ENCODE measurements at places on chromosomes 7 and 10.

GRCh38 chr10:101867931-101868330 lies 24.3 kb upstream of the KCNIP2 start:
- DNase-seq = no peak

DNA sequence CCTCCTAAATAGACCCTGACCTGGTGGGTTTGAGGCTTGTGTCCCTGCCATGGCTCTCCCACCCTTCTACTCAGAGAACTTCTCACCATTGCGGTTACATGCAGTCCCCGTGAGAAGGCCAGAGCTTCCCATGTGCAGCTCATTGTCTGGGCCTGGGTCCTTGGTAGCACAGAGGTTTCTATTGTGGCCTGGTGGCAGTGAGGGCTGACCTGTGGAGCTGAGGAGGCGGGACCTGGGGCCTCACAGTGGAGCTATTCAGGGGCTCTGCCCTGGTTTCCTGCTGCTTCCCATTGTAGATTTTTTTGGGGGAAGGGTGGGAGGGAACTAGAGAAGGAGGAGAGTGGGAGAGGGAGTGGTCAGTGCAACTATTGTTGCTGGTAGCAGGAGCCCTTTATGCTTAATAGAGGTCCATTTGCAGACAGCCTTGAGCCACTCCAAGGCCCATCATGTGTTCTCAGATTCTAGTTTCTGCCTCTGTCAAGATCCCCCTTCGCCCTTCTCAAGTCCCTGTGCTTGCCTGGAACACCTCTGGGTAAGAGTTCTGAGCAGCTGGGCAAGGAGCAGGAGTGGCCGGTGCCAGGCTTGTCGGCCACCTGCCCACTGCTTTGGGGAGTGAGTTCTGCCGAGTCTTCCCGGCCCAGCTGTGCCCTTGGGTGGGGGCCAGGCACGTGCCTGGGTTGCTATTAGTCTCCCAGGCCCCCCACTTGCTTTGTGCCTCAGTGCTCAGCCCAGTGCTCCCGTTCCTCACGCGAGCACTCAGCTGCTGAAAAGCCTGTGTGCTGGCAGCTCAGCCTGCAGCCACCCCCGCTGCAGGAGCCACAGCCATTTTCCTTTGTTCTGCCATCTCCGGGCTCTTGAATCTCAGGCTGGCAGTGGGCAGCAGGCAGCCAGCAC lies 10.7 kb downstream of the TSPAN14 start:
- peak; percentile 69 for DNase-seq

DNA sequence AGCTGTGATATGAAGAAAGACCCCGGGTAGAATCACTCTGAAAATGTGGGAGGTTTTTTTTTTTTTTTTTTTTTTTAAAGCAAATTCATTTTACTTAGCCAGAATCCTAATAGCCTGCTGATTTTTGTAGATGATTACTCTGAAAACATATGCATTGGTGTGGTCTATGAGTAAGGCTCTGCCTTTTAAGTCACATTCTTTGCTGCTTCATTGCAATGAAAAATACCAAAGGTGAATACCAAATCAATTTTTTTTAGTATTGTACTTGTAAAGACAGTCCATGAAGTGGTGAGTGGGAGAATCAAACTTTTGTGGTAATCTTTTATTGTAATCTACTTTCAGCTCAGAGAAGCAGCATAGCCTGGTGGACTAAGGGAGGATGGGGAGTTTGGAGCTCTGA lies 130.3 kb downstream of the SDK1 start:
- no peak for DNase-seq

- DNase-seq = no peak
Measured at GRCh38 chr10:11227103-11227502, 209.4 kb downstream of the CELF2 start.

DNA sequence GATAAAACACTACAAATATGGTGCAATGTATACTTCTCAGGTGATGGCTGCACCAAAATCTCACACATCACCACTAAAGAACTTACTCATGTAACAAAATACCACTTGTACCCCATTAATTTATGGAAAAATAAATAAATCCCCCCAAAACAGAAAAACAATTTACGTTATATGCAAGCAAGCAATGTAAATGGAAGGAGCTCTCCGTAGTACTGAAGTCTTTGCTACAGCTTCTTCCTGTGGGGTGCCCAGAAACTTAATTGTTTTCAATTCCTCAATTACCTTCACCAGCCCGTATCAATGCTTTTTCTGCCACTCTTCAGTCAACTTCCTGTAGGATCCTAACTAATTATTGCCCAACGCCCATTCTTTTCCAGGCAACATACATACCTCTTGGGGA lies 138.1 kb downstream of the RELN start:
- DNase-seq = no peak

DNA sequence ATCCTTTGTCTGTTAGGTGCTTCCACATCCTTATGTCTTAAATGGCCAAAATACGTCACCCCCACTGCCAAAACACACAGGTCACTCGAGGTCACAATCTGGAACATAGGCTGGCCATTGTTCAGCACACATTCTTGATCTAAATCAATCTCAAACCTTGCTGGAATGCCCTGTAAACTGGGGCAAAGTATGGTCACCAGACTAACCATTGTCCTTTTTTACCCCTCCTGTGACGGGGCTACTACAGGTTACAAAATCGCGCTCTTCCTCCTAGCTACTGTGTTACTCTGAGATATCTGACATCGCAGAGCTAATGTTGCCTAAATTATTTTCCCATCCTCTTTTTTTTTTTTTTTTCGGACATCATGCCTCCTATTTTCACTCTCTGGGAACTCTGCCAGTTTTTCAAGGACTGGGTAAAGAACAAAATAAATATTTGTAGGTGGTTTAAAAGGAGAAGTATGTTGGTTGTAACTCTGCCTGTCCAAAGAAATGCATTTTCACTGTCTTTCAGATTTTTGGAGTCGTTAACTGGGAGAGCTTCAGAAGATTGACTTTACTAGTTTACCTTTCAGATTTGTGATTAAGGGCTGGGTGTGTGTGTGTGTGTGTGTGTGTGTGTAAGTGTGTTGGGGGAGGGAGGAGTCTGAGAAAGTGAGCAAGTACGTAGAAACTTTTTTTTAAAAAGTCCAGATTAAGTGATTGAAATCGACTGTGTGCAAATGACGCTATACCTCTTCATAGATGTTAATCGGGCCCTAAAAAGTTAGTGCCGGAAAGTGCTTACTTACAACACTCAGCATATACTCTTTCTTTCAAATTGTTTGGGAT lies 942 bp upstream of the KIAA1217 start:
- DNase-seq = no peak

GRCh38 chr10:66783316-66783715 lies 142.5 kb upstream of the LRRTM3 start:
- no peak for DNase-seq

DNA sequence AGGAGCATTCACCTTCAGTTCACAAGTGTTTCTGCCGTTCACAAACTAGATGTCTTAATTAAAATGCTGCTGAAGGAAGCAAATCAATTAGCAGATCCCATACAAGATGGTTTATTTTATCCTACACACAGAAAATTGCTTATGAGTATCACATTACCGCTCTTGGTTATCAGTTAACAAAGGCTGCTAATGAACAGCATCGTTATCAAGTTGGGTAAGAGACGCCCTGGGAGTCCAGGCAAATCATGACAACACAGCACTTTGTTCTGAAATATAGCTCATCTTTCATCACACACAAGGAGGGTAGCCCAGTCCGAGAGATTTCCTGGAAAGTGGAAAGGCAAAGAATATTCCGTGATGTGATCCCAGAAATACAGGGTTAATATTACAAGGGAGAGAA lies 20.8 kb upstream of the FAM170B start:
- DNase-seq = no peak

- no peak for DNase-seq
Measured at GRCh38 chr10:107379601-107380000, 215.1 kb upstream of the SORCS1 start.

DNA sequence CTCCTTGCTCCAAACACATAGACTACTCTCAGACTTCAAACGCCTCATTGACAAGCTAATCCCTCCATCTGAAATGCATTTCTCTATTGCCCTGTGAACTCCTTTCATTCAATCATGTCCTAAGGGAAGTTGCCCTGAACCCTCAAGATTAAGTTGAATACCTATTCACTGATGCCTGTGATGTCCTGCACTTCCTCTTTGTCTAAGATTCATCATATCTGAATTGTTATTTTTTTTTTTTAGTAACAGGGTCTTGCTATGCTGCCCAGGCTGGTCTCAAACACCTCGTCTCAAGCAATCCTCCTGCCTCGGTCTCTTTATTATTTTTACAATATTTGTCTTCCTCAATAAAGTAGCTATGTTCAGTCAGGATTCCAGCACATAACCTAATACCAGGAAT lies 3.2 kb downstream of the PSMA2 start:
- no peak for DNase-seq

DNA sequence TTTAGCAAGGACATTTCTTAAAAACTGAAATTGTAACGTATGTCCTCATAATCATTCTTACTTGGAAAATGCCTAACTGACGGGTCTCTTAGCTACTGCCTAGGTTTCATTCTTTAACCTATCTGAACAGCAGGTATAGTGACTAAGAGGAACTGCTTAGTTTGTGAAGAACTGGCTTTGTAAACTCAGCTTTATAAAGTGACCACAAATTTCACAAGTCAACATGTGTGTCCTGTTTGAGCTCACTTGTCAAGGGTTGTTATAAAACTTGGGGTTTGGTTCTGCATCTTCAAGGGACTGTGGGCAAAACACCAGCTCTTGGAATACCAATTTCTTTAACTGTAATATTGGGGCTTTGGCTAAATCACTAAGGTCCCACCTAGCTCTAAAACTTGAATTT lies 32.2 kb downstream of the MRPS33 start:
- DNase-seq = no peak

All from NCI-H1417 (cell line).